ENCODE measurements at places on chromosomes 4 and X.

DNA sequence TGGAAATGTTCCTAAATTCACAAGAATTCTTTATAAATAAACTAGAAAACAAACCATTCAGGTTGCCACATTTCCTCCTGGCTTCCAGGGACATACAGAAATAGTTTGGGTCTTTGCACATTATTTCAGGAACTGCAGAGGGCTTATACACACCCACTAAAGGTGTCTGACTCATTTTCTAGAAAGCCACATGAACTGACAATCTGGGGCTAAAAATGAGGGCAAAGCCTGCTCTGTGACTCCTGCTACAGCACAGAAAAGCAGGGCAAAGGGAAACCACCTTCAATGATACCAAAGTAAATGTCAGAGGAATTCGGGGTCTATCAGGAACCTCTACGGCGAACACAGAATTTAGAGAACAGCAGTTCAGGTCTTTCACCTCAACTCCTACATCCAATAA is 112.2 kb upstream of the MAP3K15 start:
- DNase-seq: no peak

DNA sequence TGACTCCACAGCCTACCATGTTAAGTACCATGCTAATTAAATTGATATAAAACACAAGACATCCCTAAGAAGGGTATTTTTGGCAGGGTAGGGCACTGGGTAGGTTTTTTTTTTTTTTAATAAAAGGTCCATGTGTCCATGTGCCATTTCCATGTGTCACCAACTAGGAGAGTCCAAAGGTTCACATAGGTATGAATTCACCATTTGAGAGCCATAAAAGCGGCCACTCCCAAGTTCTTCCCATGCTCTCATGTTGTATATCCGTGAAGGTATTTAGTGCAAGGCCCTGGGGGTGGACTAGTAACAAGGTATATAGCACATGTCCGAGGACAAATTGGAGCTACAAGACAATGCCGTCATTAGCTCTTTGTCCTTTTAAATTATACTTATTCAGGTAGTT is 107.3 kb downstream of the PDE5A start:
- no peak for DNase-seq

GRCh38 chrX:19709812-19710518 is 177.4 kb downstream of the SH3KBP1 start:
- DNase-seq: no peak

GRCh38 chr4:114890773-114891172 is 222.6 kb downstream of the NDST4 start:
- no peak for DNase-seq

DNA sequence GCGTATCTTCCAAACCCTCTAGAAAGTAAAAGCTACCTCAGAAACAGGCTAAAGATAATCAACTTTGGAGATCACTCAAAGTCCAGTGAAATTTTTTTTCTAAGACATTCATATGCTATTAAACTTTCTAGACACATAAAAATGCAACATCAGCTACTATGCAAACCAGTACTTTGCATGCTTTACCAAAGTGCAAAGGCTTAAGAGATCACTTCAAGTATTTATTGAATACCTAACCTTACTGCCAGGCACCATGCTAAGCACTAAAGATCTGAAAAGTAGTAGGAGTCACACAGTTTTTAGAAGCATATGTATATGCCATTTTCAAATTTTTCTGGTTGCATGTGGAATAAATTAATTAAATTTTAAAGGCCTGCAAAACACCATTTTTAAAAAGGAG is 115.8 kb downstream of the THOC2 start:
- DNase-seq: no peak

DNA sequence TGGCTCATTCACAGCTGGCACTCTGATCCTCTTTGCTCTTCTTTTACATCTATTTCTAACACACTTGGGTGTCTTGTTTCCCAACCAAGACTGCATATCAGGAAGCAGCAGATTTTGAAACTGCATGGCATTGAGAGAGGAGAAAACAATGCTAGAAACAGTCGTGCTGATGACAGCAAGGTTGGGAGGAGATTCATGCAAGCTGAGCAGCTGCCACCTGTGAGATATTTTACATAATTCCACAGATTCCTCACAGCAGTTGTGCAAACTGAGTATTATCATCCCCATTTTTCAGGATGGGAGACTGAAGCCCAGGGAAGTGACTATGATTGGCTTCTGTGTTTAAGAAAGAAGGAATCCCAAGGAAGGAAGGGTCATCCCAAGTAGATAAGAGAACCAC is 105.0 kb downstream of the SLC2A9 start:
- DNase-seq: no peak

DNA sequence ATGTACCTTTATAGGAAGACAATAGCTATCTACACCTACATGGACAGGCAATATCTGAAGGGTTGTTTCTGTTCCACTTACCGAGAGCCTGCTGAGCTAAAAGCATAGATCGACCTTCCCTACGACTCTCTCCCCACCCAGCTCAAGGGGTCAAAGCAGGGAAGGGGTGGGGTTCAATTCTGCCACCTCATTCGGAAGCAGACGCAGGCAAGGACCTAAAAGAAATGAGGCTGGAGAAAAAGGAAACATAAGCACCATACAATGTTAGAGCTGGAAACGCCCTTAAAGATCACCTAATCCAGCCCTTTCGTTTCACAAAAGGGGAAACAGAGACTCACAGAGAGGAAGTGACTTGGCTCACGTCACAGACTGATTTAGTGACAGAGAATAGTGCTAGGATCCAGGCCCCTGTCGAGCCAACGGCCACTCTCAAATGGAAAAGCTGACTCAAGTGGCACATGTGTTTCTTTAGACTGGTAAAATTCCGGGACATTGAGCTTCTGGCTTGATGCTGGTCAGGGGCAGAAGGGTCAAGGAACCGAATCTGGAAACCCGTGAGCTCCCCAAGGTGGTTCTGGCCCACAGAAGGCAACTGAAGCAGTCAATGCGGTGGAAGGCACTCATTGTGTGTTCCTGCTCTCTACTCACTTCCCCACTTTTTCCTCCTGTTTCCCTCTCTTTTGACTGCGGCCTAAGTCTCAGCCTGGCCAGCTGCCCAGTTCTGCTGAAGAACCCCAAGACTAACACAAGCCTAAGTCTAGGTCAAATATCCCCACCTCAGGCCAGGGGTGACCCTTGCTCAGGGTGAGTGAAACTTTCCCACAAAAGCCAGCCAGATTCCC is 7.5 kb downstream of the SEPTIN6 start:
- DNase-seq: peak; percentile 67

DNA sequence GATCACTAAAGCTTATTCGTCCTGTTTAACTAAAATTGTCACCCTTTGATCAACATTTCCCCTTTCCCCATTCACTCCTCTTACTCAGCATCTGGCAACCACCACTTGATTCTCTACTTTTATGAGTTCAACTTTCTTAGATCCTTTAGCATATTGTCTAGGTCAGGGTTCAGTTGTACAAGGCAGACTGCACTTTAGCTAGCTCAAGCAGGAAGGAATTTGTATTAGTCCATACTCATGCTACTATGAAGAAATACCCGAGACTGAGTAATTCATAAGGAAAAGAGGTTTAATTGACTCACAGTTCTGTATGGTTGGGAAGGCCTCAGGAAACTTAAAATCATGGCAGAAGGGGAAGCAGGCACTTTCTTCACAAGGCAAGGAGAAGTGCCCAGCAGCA is 44.3 kb downstream of the TASL start:
- no peak for DNase-seq

DNA sequence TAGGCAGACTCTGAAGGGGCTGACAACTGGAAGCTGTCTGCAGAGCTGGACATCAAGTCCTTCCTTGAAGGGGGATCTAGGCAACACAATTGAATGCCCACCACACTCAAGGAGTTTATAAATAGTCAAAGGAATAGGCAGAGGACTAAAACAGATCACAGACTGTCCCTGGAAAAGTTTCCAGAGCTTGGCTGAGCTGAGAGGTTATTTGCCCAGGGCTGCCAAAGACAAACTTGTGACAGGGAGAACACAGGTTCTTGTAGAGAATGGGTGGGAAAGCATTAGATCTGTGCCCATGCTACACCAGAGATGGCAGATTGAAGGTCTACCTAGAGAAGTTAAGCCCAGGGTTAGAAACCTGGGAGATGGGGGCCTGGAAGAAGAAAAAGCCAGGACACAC is 344.6 kb downstream of the MID1IP1 start:
- DNase-seq: no peak

DNA sequence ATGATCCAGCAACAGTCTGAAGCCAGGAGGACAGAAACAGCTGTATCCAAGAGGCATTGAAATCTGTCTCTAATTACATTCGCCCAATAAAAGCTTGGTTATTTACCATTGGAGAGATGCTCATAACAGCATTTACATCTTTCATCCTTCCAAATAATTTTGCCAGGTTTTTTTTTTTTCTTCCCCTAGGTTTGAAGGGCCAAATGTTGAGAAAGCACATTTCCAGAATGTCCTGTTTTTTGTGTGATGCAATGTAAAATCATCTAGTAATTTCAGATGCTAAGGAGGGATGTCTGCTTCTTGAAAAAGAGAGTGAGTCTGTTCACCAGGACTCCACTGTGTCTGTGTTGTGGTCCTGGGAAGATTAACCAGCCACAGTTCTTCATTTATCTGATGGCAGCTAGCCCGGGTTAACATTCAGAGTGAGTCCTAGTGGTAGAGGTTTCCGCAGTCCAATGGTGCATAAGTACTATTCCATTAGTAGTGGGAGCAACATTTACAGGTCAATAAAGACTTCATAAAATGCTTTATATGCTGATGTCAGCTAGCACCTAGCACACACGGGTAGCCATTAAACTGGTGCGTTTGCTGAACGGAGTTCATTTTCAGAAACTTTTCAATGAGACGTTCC is 406.8 kb downstream of the STIM2 start:
- DNase-seq: no peak

DNA sequence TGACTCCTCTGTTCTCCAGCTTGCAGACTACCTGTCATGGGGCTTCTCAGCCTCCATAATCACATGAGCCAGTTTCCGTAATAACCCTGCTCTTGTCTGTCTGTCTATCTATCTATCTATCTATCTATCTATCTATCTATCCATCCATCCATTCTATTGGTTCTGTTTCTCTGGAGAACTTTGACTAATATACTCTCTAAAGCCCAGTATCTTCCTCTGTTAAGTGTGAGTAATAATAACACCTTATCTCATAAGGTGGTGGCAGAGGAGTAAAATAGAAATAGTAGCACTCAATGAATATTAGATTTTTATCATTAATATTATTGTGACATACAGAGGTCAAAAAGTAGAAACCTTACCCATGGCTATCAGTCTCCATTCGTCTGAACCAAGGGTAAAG is 177.9 kb upstream of the PGRMC2 start:
- no peak for DNase-seq

- no peak for DNase-seq
Observed at GRCh38 chr4:18945464-18945863, 923.9 kb upstream of the LCORL start.
